ENCODE measurements at places on chromosomes 1 and 21. TPM values are rescaled to one million over a fixed set of nuclear protein-coding genes. Genes with fewer than 3 reads are reported as not detected.

The HSF2BP gene
- total RNA-seq = 1.2 TPM

The CELSR2 gene
- 1.2 TPM for total RNA-seq

The PSMB4 gene
- 211 TPM for total RNA-seq

The TARBP1 gene
- total RNA-seq = 16.2 TPM

The RGSL1 gene
- not detected for total RNA-seq

The BSND gene
- total RNA-seq = not detected

- no peaks in the 10 kb centered on the region for H3K27me3 ChIP-seq
- no peaks in the 10 kb centered on the region for H3K36me3 ChIP-seq
- H3K4me3 ChIP-seq = no peak overlapping the region
- H3K4me1 ChIP-seq = no peaks in the 10 kb centered on the region
- DNase-seq = no peak
These were observed 394.5 kb downstream of the LMO4 start for GRCh38 chr1:87723193-87723592.

DNA sequence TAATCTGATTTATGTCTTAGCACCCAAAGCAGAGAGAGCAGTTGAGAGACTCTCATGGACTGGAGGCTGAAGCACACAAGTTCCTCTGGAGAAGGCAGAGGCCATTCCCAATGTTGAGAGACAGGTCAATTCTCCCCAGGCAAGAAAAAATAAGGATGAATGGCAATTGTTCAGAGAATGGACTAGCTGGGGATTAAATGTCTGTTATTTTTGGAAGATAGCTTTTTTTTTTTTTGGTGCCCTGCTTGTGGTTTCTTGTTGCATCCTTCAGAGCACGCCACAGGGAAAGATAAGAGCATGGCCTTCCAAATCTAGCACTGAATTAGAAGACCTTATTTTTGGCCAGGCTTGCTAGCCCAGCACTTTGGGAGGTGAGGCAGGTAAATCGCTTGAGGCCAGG is 65.6 kb upstream of the ERRFI1 start:
- H3K4me1 ChIP-seq = peaks cover 12% of the 10 kb centered on the region
- no peaks in the 10 kb centered on the region for H3K36me3 ChIP-seq
- no peak overlapping the region for H3K4me3 ChIP-seq
- no peaks in the 10 kb centered on the region for H3K27me3 ChIP-seq
- no peak overlapping the region for H3K27ac ChIP-seq

- H3K4me1 ChIP-seq = no peaks in the 10 kb centered on the region
- H3K4me3 ChIP-seq = no peak overlapping the region
- H3K36me3 ChIP-seq = no peaks in the 10 kb centered on the region
- no peaks in the 10 kb centered on the region for H3K27me3 ChIP-seq
- no peak for DNase-seq
These were observed 70.9 kb downstream of the WDR64 start for GRCh38 chr1:241722947-241723346.

DNA sequence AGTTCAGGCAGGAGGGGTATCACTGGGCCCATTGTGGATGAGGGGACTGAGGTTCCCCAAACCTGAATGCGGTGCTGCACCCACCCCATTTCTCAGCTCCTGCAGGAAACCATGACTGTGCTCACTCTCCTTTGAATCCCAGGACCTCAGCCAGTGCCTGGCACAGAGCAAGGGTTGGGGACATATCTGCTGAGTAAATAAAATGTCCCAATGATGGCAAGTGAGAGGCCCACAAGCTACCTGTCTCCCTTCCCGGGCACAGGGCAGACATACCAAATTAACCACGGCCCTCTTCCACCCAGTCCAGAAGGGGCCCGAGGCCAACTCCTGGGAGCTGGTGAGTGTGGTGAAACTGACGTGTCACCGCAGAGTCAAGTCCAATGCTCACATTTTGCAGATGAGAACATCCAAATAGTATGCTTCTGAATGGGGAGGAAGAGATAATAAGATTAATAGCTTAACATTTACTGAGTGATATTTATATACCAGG is 97.6 kb downstream of the EPHB2 start:
- no peak overlapping the region for H3K4me3 ChIP-seq
- DNase-seq = peak; percentile 56
- H3K27ac ChIP-seq = peak overlapping the region; percentile 71

DNA sequence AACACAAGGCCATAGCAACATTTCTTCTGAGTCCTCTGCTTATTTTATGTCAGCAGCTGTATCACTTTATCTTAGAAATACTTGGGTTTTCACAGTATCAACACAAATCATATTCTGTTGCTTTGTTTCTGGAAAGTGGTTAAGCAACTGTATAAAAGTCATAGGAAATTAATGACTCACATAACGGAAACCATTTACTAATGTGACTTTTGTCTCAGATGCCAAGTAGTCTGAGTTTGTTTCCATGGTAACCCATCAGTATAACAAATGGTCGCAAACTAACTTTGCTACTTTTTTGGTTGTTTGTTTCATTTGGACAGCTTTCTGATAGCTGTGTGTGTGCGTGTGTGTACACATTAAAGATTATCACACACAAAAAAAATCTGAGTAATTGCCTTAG is 31.1 kb downstream of the EEIG2 start:
- peak overlapping the region; percentile 77 for H3K27ac ChIP-seq
- H3K36me3 ChIP-seq = no peaks in the 10 kb centered on the region
- peak; percentile 95 for DNase-seq
- H3K4me1 ChIP-seq = peaks cover 5% of the 10 kb centered on the region

DNA sequence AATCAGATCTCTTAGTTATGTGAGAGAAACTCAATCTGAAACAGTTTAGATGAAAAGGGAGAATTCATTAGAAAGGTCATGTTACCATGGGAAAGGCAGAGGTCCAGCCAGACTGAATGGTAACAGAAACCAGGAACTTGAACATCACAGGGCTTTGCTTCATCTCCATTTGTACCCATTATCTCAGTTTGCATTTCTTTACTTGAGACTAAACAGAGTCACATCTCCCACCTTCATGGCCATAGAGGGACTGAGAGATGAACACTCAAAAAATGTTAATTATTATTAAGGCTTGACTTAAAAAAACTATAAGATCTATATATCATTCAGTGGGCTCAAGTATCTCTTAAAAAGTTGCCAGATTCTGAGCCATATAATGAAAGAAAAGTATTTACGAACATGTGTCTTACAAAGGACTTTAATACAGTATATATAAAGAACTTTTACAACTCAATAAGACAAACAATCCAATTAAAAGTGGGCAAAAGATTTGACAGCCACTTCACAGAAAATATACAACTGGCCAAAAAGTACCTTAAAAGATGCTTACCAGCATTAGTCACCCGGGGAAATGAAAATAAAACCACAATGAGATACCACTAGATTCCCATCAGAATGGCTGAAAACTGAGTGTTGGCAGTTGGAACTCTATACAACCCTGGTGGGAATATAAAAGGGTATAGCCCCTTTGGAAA is 13.2 kb downstream of the KYAT3 start:
- H3K4me1 ChIP-seq = peaks cover 2% of the 10 kb centered on the region
- no peaks in the 10 kb centered on the region for H3K27me3 ChIP-seq
- no peak overlapping the region for H3K27ac ChIP-seq

DNA sequence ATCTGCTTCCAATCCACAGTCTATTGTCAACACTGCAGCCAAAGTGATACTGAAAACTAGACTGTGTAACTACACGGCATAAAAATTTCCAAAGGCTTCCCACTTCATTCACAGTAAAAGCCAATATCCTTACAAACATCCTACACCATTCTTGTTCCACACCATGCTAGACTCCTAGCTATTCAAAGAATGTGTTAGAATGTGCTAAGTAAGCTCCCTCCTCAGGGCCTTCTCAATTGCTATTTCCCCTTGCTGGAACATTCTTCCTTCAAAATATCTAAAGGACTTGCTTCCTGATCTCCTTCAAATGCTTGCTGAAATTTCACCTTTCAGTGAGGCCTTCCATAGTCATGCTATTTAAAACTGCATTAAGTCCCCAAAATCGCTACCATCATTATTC is 228.1 kb downstream of the AKT3 start:
- H3K36me3 ChIP-seq = peaks cover 7% of the 10 kb centered on the region
- no peaks in the 10 kb centered on the region for H3K27me3 ChIP-seq
- H3K4me1 ChIP-seq = no peaks in the 10 kb centered on the region
- DNase-seq = no peak
- no peak overlapping the region for H3K27ac ChIP-seq

- no peak overlapping the region for H3K27ac ChIP-seq
- H3K27me3 ChIP-seq = no peaks in the 10 kb centered on the region
- no peak overlapping the region for H3K4me3 ChIP-seq
- no peaks in the 10 kb centered on the region for H3K36me3 ChIP-seq
These were observed 798.8 kb downstream of the PLA2G4A start for GRCh38 chr1:187627516-187627915.

DNA sequence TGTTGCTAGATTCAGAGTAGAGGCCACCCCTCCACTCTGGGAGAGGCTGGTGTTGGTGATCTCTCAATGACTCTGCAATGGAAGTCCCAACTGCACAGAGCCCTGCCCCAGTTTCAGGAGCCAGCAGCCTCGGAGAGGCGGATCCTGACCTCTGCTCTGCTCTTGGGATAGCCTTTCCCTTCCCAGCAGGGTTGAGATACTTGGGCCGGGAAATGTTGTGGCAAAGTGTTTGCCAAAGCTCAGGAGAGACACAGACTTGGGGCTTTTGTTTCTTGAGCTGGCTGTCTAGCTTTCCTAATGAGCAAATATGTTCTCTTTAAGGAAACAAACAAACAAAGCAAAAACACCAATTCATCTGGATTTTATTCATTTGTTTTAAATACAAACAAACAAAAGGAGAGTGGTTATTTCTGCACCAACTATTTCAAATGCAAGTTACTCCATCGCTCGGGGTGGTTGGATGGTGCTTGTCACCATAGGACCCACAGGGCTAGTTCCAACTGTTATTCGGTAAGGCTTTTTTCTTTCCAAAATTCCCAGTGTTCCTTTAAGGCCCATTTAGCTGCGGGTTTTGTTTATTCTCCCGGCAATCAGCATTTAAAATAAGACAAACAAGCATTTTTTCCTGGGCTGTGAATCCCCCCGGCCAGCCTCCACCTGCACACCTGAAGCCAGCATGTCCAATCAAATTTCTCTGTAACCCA is 193.9 kb upstream of the LMO4 start:
- H3K27me3 ChIP-seq = no peaks in the 10 kb centered on the region
- H3K4me3 ChIP-seq = no peak overlapping the region
- H3K4me1 ChIP-seq = peaks cover 11% of the 10 kb centered on the region
- no peaks in the 10 kb centered on the region for H3K36me3 ChIP-seq
- DNase-seq = no peak

GRCh38 chr1:198904321-198904720 is 265.5 kb downstream of the PTPRC start:
- H3K27ac ChIP-seq = peak overlapping the region; percentile 82
- no peaks in the 10 kb centered on the region for H3K27me3 ChIP-seq
- H3K36me3 ChIP-seq = peaks cover 9% of the 10 kb centered on the region
- H3K4me3 ChIP-seq = no peak overlapping the region

DNA sequence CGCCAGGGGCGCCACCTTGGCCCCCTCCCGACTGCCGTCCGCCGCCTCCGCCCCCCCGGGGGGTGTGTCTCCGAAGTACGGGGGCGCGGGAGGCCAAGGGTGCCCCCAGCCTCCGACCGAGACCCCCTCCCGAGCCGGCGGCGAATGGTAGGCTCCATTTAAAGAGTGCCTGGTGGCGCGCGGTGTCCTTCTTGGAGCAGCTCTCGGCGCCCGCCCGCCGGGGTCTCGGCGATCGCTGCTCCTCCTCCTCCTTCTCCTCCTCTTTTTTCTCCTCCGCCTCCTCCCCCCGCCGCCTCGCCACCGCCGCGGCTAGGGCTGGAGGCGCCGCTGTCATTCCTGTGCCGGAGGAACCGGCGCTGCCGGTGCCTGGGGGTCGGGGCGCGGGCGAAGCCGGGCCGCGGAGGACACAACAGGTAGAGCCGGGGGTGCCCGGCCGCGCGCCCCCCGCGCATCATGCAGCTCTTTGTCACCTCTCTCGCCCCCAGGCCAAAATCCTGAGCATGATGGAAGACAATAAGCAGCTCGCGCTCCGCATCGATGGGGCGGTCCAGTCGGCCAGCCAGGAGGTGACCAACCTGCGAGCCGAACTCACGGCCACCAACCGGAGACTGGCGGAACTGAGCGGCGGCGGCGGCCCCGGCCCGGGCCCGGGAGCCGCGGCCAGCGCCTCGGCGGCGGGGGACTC is at the start of gene KAZN:
KAZN (plus strand) TSS at position 188 of the 685 bp plus-strand sequence.
- H3K27me3 ChIP-seq = peaks cover 40% of the 10 kb centered on the region
- H3K4me3 ChIP-seq = peak within 1 kb of the TSS; percentile 51
- H3K4me1 ChIP-seq = peaks cover 28% of the 10 kb centered on the region
- no peaks in the 10 kb centered on the region for H3K36me3 ChIP-seq

DNA sequence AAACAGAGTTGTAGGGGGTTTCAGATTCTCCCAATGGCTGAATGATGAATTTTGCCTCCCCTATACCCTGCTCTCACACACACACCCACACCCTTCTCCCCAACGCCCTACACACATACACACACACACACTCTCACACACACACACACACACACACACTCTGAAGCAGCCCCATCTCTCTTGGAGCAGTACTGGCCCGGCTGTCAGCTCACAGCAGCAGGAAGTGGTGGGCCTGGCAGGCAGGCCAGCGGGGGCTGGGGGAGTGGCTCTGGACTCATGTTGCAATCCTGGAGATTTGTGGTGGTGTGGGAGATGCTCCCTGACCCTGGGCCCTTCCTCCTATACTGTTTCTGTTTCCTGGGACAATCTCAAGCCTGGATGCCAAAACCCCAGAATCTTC is 2.2 kb downstream of the IKBKE start:
- no peak overlapping the region for H3K4me3 ChIP-seq
- H3K27ac ChIP-seq = no peak overlapping the region
- H3K36me3 ChIP-seq = peaks cover 18% of the 10 kb centered on the region
- H3K4me1 ChIP-seq = peaks cover 51% of the 10 kb centered on the region
- DNase-seq = peak; percentile 45

GRCh38 chr1:5998051-5998905 is 6.1 kb upstream of the NPHP4 start:
- H3K36me3 ChIP-seq = no peaks in the 10 kb centered on the region
- no peak overlapping the region for H3K27ac ChIP-seq
- DNase-seq = no peak
- H3K27me3 ChIP-seq = peaks cover 11% of the 10 kb centered on the region

DNA sequence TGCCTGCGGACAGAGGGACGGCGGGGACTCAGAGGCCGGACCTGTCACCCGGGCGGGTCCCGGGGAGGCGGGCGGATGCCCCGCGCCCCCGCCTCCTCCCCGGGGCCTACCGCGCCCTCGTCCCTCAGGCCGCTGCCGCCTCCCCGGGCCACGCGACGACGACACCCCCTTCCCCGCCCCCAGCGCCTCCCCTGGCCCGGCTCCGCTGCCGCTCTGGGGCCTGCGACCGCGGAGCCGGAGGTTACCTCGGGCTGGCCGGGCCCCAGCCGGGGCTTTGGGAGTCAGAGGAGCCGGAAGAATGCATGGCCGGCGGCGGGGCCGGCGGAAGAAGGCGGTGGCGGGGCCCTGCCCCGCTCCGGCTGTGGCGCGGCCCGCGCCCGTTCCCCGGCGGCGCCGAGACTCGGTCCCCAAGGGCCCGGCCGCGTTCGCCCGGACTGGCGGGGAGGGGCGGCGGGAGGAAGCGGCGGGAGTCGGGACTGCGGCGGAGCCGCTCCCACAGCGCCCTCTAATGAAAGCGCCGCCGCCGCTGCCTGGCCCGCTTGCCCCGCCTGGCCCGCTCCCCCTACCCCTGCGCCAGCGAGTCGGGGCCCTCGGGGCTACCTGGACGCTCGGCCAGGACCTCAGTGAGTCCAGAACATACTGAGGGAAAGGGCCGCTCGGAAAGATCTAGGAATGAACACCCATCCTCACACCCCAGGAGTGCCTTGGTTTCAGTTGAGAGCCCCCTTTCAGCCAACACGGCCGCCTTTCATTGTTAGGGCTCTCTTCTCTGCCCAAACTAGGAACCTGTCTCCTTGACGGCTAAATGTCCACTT is at the start of gene LPGAT1:
LPGAT1 (minus strand) TSS at position 436 of the 815 bp plus-strand sequence. CDS start 1,467 bp downstream, outside the sequence.
- no peaks in the 10 kb centered on the region for H3K36me3 ChIP-seq
- peak; percentile 85 for DNase-seq
- no peaks in the 10 kb centered on the region for H3K27me3 ChIP-seq
- peak within 1 kb of the TSS; percentile 29 for H3K27ac ChIP-seq
- peak within 1 kb of the TSS; percentile 62 for H3K4me3 ChIP-seq
- peaks cover 8% of the 10 kb centered on the region for H3K4me1 ChIP-seq
